ENCODE measurements at places on chromosomes 16 and 17.

DNA sequence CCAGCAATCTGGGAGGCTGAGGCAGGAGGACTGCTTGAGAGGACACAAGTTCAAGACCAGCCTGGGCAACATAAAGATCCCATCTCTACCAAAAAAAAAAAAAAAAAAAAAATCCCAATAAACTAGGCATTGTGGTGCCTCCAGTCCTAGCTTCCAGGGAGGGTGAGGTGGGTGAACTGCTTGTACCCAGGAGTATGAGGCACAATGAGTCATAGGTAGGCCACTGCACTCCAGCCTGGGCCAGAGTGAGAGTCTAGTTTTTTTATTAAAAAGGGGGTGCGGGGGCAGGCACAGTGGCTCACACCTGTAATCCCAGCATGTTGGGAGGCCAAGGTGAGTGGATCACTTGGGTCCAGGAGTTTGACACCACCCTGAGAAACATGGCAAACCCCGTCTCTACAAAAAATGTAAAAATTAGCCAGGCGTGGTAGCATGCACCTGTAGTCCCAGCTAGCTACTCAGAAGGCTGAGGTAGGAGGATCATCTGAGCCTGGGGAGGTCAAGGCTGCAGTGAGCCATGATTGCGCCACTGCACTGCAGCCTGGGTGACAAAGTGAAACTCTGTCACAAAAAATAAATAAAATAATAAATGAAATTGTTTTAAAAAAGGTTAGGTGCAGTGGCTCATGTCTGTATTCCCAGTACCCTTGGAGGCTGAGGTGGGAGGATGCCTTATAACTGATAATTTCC is 7.8 kb upstream of the CHST6 start:
- no peak for DNase-seq

DNA sequence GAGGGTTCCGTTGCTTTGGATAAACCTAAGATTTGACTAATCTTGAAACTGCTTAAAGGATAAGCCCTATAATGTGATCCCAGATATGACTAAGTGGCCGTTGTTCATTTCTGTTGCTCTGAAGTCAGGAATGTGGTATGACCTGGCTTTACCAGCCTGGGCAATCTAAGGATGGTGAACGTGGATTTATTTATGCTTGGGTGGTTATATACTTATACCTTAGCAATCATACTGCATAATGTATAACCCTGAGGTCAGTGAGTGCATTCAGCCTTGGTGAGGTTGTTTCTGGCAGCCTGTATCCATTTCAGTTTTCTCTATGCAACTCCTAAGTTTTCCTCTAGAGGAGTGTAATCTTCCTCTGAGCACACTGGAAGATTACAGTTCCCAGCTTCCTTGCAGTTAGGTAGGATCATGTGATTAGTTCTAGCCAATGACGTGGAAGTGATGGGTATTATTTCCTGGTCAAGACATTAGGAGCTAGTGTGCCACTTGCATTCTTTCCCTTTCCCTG is 41.9 kb downstream of the FTO start:
- DNase-seq, result no peak

GRCh38 chr16:11640987-11641817 is 27.1 kb upstream of the SNN start:
- peak; percentile 55 for DNase-seq

DNA sequence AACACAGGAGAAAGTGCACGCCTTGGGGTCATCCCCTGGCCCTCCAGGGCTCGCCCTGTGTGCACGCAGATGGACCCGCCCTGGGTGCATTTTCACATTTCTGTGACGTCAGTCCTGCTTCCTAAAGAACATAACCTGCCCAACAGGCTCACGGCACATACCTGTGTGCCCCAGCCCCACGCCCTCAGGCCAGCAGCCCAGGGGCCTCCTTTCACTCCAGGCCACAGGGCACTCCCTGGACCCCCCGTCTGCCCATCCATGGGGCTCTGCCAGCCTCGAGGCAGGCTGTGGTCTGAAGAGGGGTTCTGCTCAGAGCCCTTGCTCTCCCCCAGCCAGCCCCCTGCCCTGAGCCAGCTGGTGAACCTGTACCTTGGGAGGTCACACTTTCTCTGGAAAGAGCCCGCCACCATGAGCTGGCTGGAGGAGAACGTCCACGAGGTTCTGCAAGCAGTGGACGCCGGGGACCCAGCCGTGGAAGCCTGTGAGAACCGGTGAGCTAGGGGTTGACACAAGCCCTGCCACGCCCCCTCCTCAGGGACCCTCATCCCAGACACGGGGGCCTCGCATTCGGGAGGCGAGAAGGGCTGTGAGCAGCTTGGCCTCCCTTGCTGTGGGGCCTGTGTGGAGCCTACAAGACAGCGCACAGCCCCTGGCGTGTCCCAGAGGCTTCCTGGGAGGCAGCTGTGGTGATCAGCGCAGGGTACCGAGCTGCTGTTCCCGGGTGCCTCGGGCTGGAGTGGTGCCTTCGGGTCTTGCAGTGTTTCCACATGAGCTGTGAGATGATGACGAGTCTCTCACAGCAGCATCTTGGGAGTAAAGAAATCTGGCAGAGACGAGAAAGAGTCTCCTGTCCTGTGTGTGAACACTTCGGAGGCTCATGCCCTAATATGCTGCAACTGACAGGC is 13.8 kb upstream of the MC1R start:
- no peak for DNase-seq

GRCh38 chr17:1557355-1558095 is 5.1 kb downstream of the PITPNA start:
- DNase-seq, result no peak

DNA sequence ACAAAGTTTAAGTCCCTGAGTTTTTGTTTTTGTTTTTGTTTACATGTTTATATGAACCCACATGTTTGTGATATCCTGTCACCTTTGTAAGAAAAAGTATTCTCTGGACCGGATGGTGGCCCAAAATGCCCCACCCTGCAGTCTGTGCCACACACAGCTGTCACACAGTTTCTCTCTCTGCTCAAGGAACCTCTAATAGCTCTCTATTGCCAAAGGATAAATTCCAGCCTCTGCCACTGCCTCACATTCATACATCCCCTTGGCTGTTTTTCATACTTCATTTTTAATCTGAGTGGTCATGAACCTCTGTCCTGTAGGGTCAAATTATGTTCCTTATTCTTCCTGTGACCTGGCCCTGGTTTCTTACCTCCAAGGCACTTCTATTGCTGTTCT is 520.3 kb upstream of the CDH5 start:
- DNase-seq, result no peak

GRCh38 chr17:80619535-80620235 is 75.0 kb downstream of the RPTOR start:
- DNase-seq, result no peak

GRCh38 chr17:55321427-55322060 is 56.8 kb downstream of the HLF start:
- DNase-seq, result no peak

DNA sequence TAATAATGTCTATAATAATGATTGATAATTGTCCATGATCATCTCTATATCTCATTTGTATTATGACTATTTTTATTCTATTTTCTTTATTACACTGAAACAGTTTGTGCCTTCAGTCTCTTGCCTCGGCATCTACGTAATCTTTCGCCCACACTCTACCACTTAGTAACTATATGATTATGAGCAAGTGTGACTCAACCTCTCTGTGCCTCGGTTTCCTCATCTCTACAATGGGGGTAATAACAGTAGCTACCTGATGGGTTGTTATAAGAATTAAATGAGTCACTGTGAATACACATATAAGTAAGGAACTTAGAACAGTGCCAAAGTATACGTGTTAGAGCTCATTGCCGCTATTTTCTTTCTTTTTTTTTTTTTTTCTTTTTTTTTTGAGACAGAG is 3.7 kb upstream of the SLC16A11 start:
- DNase-seq, result no peak

DNA sequence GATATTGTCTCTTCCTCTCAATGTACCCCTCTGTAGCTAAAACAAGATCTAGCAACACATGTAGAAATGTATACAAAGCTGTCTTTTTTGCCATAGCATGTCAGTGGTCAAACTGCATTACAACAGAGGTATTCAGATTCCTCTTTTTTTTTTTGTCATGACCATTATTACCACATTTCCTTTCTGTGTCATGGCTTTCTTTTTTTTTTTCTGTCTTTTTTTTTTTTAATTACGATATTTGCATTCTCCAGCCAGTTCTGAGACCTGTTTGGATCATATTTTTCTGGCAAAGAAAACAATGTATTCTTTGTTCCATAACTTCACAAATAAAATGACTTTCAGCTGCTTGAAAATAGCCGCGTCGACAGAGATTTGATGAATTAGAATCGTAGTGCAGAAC is 27.4 kb upstream of the CAPNS2 start:
- DNase-seq, result no peak

DNA sequence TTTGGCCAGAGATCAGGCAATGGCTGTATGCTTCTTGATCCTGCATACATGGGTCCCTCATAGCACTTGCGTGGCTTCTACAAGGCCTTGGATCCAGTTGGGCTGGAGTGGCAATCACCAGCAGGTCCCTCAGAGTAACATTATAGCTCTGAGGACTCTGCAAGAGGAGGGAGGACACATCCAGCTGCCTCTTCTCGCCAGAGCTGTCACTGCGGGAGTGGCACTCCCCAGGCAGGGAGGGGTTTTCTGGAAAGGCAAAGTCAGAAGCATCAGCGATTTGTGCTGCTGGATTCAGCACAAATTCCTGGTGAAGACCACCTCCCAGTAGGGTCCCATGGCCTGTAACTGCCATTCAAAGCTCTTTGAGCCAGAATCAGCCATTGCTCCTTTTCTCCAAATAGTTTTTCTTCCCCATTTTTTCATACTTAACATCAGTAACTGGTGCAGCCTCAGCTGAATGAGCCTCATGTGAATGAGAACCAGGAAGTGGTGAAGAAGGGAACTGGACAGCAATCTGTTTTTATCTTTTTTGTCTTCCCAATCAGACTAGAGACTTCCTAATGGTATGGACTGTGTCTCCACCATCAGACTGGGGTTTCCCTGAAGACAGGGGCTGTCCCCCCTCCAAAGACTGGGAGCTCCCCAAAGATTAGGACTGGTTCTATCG is 40.6 kb upstream of the HOXB13 start:
- no peak for DNase-seq

DNA sequence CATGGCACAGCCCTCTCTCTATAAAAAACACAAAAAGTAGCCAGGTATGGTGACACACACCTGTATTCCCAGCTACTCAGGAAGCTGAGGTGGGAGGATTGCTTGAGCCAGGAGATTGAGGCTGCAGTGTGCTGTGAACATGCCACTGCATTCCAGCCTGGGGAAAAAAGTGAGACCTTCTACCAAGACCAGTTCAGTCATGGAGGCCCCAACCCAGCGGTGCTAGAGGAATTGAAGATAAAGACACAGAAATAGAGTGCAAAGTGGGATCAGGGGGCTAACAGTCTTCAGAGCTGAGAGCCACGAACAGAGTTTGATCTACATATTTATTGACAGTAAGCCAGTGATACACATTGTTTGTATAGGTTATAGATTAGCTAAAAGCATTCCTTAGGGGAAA is 15.6 kb upstream of the CCL8 start:
- no peak for DNase-seq

DNA sequence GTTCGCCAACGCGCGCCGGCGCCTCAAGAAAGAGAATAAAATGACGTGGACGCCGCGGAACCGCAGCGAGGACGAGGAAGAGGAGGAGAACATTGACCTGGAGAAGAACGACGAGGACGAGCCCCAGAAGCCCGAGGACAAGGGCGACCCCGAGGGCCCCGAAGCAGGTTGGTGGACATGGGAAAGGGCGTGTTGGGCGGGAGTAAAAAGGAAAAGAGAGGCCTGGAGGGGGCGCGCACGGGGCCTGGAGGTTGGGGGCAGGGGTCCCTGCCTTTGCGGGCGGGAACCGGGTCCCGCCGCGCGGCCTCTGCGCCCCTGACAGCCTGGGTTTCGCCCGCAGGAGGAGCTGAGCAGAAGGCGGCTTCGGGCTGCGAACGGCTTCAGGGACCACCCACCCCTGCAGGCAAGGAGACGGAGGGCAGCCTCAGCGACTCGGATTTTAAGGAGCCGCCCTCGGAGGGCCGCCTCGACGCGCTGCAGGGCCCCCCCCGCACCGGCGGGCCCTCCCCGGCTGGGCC is 2.1 kb downstream of the IRX5 start:
- DNase-seq, result no peak

- DNase-seq, result no peak
These were observed 76.0 kb downstream of the CLEC16A start for GRCh38 chr16:11020388-11020787.

DNA sequence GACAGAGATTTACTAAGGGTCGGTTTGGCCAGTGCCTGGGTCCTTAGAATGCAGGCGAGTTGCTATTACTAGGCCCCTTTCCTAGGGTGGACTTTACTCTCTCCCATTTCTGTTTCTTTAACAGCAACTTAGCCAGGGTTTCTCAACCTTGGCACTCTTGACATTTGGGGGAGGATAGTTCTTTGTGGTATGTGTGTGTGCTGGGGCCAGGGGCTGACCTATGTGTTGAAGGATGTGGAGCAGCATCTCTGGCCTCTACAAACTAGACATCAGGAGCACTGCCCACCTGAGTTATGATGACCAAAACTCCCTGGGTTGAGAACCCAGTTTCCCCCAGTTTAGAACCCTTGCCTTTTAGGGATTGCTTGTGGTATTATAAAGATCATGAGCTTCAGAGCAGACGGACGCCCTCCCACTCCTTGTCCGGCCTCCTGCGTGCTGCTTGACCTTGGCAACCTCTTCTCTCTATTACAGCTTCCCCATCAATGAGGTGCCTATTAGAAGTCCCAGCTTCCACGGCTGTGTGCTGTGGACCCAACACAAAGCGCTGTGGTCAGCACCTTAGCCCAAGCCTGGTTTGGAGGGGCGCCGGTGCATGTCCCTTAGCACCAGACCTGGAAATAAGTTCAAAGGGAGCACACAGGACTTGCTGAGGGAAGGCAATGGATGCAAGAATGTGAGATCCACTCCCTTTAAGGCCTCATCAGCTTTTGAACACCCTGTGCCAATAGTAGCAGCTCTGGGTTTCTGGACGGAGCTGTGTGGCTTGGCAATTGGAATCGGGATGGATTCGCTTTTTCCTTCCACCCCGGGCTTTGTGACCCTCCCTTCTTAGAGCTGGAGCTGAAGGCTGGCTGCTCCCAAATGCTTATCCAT is 239.2 kb upstream of the MAF start:
- DNase-seq, result no peak

DNA sequence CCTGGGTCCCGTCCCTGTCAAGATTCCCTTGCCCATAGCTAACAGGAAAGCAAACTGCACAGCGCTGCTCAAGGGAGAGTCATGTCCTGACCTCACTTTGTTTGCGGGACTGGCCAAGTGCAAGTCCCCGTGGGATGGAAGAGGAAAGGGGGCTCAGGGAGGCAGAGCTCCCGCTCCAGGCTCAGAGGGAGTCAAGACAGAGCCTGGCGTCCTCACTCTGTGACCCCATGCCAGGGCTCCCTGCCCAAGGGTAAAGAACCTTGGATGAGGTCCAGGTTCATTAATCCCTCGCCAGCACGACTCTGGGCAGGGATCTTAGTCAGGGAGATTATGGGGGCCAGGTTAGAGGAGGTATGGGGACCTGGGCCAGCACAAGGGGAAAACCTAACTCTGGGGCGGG is 51.5 kb upstream of the CBX4 start:
- DNase-seq, result no peak
